ENCODE measurements at places on chromosomes 7 and 10.

DNA sequence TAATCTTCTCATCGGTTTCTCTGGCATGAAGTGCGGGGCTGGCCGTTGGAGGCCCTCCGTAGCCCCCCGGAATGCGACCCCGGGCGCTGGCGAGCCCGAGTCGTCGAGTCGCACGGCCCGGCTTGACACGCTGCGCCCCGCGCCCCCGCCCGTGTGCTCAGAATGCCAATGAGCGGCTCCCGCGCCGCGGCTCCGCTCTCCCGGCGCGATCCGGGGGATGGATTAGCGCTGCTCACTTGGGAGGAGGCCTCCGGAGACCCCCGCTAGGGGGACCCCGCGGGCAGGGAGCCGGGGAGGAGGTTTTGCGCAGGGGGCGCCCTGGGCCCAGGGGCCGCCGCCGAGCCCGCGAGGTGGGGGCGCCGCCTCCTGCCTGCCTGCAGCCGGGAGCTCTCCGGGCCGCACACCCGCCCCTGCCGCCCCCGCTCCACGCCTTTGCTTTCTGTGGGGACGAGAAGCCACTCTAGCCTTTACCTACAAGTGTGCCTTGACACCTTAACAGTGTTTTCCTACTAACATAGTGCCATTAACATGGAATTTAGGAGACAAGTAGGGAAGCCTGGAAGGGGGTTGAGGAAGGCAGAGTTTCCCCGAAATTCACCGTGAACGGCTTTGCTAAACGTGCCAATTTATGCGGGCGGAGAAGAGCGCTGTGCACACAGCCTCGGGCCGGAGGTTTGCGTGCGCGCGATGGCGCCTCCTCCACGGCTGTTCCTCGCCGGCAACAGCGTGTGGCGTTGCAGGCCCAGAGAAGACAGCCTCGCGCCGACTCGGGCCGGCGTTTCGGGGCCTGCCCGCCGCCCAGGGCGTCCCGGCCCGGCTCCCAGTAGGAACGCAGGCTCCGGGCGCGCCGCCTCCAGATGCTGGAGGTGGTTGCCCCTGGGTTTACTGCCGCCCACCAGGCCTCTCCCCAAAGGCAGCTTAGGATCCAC lies 7.1 kb downstream of the SHH start:
- DNase-seq = peak; percentile 62

DNA sequence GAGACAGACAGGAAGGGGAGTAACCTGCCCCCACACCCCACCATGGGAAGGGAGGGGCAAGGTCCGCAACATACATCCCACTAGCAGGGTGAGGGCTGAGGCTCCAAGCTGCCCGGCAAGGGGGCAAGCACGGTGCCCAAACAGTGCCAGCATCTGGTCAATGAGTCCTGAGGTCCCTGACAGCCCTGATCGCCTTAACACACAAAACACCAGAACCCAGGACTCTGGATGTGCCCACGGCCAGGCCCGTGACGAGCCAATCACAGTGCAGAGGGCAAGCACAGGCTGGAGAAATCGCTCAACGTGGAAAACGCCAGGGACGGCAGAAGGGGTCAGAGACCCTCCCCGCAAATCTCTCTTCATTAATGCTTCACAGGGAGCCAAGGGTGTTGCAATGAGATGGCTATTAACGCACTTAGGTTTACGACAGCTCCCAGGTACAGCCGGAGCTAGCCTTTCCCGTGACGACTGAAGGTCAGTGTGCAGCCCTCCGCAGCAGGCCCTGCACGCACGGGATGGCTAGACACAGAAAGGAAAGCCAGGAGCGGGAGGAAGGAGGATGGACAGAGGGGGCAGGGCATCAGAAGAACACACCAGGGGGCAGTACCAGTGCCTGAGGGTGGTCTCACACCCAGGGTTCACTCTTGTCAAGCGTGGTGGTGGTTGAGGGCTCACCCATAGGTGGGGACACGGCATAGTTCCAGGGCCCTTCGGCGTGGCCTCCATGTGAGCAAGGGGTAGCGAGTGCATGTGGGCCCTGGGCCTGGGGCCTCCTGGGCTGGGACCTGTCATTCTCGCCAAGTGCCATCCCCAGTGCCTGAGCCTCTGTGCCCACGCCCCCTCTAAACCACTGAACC lies 220.5 kb downstream of the MAD1L1 start:
- no peak for DNase-seq

DNA sequence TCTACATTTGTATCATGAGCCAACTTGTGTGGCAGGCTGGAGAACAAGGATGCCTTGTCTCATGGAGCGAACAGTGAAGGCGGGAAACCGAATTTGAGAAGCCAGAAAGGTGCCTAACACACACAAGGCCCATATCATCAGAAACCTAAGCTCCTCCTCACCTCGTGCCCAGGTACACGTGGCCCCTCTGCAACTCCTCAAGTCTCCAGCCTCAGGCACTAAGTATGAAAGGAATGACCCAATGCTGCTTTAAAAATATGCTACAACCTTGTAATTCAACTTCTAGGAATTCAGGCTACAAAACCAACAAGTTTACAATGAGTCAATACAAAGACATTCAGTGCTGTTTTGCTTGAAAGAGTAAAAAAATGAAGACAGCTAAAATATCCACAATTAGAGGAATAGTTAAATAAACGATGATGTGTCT lies 95.7 kb downstream of the CDK6 start:
- no peak for DNase-seq

DNA sequence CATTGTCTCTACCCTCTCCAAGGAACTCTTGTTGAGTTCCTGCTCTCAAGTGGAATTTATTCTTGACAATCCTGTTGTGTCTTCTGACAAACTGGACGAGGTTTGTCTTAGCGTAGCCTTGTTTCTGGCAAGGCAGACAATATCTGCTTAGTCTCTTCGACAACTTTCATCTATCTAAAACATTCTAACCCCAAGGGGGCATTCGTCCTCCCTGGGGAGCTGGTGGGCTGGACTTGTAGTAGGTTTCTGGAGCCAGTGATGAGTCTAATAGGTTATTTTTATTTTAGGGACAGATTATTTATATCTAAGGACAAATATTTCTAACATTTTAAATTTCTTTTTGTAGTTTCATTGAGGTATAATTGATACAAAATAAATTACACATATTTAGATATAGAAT lies 7.3 kb upstream of the C10orf120 start:
- no peak for DNase-seq

- peak; percentile 48 for DNase-seq
Observed at GRCh38 chr10:80187465-80188409, 17.6 kb downstream of the ANXA11 start.

DNA sequence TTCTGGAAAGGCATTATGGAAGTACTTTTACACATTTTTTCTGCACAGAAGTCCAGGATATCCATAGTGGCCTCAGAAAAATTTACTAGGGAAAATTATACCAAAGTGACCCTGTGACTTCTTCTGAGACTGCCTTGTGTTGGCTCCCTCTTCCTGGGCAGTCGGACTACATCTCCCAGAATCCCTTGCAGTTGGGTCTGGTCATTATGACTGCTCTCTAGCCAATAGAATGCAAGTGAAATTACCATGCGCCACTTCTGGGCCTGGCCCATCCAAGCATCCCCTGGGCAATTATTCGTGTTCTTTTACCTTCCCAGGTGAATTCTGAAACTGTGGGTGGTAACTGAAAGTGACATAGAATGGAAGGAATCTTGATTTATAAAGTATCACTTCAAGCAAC lies 430.9 kb downstream of the ACTR3B start:
- no peak for DNase-seq

DNA sequence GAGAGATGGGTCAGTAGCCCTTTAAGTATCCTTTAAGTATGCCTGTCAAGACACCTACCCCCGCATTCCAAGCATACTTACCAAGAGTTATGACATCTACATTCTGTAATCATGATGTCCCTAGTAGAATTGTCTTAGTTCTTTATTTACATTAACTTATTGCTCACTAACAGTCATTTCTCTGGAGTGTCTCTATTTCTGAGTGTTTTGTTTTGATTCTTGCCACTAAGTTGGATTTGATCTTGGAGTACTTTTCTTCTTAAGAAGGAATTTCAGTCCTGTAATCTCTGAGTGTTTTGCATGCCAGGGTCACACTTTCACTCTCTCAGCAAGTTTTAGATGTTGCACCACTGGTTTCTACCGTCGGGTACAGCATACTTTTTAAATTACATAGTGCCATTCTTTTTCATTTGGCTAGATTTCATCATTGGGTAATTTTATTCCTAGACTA lies 1053.9 kb downstream of the KCNMA1 start:
- no peak for DNase-seq

All from stimulated activated CD8-positive, alpha-beta memory T cell treated with anti-CD3 and anti-CD28 coated beads, Interleukin-2, amount 100 ng/mL, for 48 hours (primary cell).